ENCODE measurements at places on chromosomes 5 and 9. TPM values are rescaled to one million over a fixed set of nuclear protein-coding genes. Genes with fewer than 3 reads are reported as not detected.

DNA sequence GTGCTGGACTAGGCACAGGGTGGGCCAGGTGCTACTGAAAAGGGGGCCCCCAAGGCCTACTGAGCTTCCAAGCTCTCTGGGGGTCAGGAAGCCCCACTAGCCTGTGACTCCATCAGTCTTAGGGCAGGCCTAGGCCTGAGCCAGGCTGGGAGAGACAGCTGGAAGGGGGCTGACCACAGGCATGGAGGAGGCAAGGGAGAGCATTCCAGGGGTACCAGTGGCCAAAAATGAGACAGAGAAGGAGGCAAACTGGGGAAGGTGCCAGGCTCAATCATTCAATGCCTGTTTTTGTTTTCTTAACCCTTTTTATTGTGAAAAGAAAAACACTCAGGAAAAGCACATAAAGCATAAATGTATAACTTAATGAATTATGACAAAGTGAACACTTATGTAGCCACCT is 26.2 kb upstream of the TCF7 start:
- no peaks in the 10 kb centered on the region for H3K27me3 ChIP-seq
- no peak for DNase-seq
- no peak overlapping the region for H3K4me3 ChIP-seq
- peaks cover 3% of the 10 kb centered on the region for H3K36me3 ChIP-seq

Gene IL3
- total RNA-seq: not detected

Gene MAMDC4
- 16.1 TPM for total RNA-seq

Gene TAF11L11
- total RNA-seq: not detected

- no peaks in the 10 kb centered on the region for H3K36me3 ChIP-seq
- no peak overlapping the region for H3K4me3 ChIP-seq
- H3K27me3 ChIP-seq: no peaks in the 10 kb centered on the region
- peaks cover 15% of the 10 kb centered on the region for H3K4me1 ChIP-seq
- DNase-seq: no peak
Measured at GRCh38 chr9:8183618-8184017, 384.0 kb upstream of the DMAC1 start.

Gene IFNA13
- not detected for total RNA-seq

DNA sequence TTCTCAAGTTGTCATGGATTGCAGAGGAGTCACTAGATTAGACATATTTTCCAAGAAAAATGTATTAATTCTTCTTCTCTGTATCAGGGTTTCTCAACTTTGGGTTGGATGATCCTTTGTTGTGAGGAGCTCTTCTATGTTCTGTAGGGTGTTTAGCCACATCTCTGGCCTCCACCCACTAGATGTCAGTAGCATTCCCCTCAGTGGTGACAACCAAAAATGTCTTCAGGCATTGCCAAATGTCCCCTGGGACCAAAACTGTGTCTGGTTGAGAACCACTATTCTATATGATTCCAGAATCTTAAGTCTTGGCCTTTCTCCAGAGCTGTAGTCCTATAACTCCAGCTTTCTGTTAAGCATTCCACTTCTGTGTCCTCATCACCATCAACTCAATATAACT is 220.9 kb downstream of the KIAA0825 start:
- H3K36me3 ChIP-seq: no peaks in the 10 kb centered on the region
- DNase-seq: no peak

GRCh38 chr9:100011062-100011681 is 87.6 kb downstream of the ERP44 start:
- H3K27me3 ChIP-seq: no peaks in the 10 kb centered on the region
- H3K36me3 ChIP-seq: peaks cover 22% of the 10 kb centered on the region
- peak; percentile 67 for DNase-seq
- no peak overlapping the region for H3K27ac ChIP-seq
- no peaks in the 10 kb centered on the region for H3K4me1 ChIP-seq
- H3K4me3 ChIP-seq: no peak overlapping the region

DNA sequence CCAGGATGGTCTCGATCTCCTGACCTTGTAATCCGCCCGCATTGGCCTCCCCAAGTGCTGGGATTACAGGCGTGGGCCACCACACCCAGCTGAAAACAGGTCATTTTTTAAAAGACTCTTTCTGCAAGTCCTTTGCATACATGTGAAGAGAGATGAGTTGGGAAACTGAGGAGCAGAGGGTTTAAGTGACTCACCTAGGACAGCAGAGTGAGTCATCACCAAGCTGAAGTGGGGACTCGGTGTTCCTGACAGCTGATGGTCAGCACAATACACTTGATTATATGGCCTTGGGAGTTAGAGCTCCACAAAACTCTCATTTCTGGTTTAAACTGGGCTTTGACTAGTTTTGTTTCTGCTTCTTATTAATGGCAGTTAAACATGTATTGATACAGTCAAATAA is 38.1 kb upstream of the SSBP2 start:
- H3K27me3 ChIP-seq: no peaks in the 10 kb centered on the region
- H3K4me3 ChIP-seq: no peak overlapping the region
- DNase-seq: no peak
- H3K4me1 ChIP-seq: peaks cover 10% of the 10 kb centered on the region
- no peaks in the 10 kb centered on the region for H3K36me3 ChIP-seq
- H3K27ac ChIP-seq: no peak overlapping the region

DNA sequence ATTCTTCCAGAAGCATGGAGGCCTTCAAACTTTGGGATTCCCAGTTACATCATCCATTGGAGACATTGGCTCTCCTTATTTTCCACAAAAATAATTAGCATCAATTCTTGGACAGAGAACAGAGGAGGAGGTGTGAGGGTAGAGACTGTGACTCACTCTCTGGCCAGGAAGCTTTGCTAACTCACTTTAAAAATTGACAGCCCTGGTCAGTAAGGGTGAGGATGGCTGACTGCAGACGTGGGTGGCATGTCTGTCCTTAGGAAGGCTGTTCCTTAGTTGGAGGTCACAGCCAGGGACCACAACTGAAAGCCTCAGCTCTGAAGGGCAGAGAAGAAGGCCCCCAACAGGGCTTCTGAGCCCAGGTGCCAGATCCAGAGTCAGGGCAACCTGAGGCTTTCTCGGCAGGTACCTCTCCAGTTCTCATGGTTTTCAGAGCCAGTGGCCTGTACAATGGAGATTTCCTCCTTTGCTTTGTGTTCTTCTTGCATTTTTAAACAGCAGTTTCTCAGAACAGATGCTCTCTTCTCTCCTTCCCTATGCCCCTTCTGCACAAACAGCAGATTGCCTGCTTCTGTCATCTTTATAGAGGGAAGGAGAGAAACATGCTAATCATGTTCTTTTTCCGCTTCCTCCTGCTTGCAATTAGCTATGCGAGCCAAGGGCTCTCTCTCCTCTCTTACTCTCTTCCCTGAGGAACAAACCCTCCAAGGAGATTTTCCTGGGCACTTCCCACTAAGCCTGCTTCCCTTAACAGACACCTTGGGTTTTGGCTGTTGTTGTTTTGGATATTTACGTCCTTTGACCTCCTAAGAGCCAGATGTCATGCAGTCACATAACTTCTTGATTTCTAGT is 92.5 kb upstream of the ZNF366 start:
- H3K4me1 ChIP-seq: peaks cover 3% of the 10 kb centered on the region
- H3K36me3 ChIP-seq: no peaks in the 10 kb centered on the region
- DNase-seq: no peak
- H3K27ac ChIP-seq: no peak overlapping the region

Gene AK8
- not detected for total RNA-seq

GRCh38 chr5:135085133-135085935 is 51.3 kb upstream of the PITX1 start:
- no peak for DNase-seq
- H3K36me3 ChIP-seq: no peaks in the 10 kb centered on the region
- no peaks in the 10 kb centered on the region for H3K4me1 ChIP-seq
- no peak overlapping the region for H3K4me3 ChIP-seq

GRCh38 chr5:178338126-178338749 is 105.6 kb upstream of the PHYKPL start:
- H3K4me3 ChIP-seq: no peak overlapping the region
- no peaks in the 10 kb centered on the region for H3K4me1 ChIP-seq
- no peak overlapping the region for H3K27ac ChIP-seq
- H3K36me3 ChIP-seq: no peaks in the 10 kb centered on the region
- no peaks in the 10 kb centered on the region for H3K27me3 ChIP-seq

Gene TPPP
- total RNA-seq: 0.10 TPM

- H3K27me3 ChIP-seq: peaks cover 8% of the 10 kb centered on the region
- DNase-seq: no peak
- H3K36me3 ChIP-seq: no peaks in the 10 kb centered on the region
- no peak overlapping the region for H3K4me3 ChIP-seq
- H3K27ac ChIP-seq: no peak overlapping the region
- H3K4me1 ChIP-seq: no peaks in the 10 kb centered on the region
Measured at GRCh38 chr9:2427120-2427891, 194.3 kb upstream of the VLDLR start.

DNA sequence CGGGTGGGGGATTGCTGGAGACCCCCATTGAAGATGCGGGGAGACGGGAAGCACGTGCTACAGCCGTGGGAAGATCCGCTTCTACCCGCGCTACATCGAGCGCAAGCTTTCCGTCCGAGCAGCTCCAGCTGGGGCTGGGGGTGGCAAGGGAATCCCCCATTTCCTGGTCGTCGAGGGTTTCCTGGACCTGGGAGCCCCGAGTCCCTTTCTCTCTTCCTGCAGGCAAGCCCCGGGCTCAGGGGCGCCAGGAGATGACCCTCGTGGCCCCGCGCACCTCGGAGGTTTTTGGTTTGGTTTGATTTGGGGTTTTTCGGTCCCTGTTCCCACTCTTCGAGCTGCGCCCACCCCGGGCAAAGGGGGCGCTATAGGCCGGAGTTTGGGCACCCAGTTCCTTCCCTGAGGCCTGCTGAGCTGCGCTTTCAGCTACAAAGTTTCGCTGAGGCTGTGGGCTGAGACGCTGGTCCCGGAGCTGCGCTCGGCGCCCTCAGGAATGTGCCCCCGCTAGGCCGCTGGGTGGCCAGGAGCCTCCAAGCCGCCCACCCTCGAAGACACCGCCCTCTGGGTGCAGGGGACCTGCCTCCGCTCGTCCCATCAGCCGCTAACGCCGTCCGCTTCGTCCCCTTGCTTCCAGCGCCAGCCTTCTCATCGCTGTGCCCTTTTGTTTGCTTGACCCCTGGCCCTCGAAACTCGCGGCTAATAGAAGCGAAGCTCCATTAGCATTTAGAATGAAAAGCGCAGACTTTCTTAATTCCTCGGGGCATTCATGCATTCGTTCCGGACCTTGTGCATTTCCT is 2.9 kb downstream of the NR4A3 start:
- peak overlapping the region; percentile 75 for H3K27ac ChIP-seq
- H3K36me3 ChIP-seq: peaks cover 17% of the 10 kb centered on the region
- peaks cover 57% of the 10 kb centered on the region for H3K4me1 ChIP-seq
- H3K4me3 ChIP-seq: peak overlapping the region; percentile 94

Gene FRMD3
- total RNA-seq: 0.12 TPM

- H3K36me3 ChIP-seq: no peaks in the 10 kb centered on the region
- no peak overlapping the region for H3K27ac ChIP-seq
- no peak overlapping the region for H3K4me3 ChIP-seq
- H3K4me1 ChIP-seq: no peaks in the 10 kb centered on the region
- no peaks in the 10 kb centered on the region for H3K27me3 ChIP-seq
Measured at GRCh38 chr9:135692410-135692809, 6.9 kb downstream of the SOHLH1 start.

Gene ALDH1A1
- total RNA-seq: not detected

Gene TMOD1
- total RNA-seq: 1.2 TPM

Gene RECK
- total RNA-seq: 7.8 TPM

DNA sequence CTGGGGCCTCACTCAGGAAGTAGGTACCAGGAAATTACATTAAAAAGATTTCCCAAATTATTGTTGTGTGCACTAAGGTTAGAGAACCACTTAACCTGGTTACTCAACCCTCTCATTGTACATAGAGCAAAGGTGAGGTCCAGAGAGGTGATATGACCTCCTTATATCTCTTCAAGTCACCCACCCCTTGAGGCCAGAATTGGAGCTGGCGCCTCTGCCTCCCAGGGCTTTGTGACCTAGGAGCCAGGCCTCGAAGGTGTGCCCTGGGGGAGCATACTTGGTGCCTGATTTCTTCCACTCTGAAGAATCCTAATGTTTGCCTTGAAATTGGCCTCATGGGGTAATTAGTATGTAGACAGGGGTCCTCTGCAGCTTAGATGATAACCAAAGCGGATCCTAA is 95.1 kb upstream of the CTSL start:
- H3K27ac ChIP-seq: no peak overlapping the region
- no peak for DNase-seq
- H3K27me3 ChIP-seq: no peaks in the 10 kb centered on the region
- no peaks in the 10 kb centered on the region for H3K36me3 ChIP-seq

Gene OR1J2
- total RNA-seq: not detected

DNA sequence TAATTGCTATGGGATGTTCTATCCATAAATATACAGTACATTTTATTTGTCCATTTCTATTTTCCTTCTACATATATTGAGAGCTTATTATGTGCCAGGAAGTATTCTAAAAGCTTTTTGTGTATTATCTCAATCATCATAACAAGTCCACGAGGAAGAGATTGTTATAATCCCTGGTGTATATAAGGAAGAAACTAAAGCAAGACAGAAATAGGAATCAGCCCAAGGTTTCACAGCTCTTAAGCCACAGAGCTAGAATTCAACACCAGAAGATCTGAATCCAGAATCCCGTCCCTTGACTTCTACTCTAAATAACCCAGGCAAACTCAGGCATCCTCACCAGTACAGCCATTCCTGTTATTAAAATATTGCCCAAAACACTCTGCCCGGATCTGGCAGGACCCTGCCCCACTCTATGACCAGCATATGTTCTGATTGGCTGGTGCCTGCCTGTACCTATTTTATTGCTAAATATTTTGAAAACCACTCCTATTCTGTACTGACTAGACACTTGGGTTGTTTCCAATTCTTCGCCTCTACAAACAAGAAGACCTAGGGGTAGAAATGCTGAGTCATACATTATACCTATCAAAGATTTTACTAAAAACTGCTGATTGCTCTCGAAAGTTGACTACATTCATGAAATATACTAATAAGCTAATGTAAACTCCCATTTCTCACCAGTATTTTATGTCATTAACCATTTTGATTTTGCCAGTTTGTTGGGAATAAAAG is 297.4 kb downstream of the ENC1 start:
- H3K4me1 ChIP-seq: no peaks in the 10 kb centered on the region
- H3K4me3 ChIP-seq: no peak overlapping the region
- H3K27ac ChIP-seq: no peak overlapping the region
